ENCODE measurements at places on chromosomes 6 and 20.

- DNase-seq: no peak
Measured at GRCh38 chr20:49980140-49981008, 2.4 kb upstream of the SNAI1 start.

DNA sequence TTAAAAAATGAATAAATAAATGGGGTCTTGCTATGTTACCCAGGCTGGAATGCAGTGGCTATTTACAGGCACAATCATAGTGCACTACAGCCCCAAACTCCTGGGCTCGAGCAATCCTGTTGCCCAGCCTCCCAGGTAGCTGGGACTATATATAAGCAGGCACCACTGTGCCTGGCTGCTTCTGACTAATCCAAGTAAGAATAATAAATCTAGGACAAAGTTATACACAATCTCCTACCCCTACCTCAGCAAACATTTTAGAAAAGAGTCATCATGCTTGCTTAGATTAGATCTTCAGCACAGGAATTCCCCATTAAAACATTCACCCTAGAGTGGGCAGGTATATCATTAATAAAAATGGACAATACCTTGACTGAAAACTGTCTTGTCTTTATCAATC, 124.6 kb downstream of the REV3L start:
- DNase-seq: no peak

- no peak for DNase-seq
Measured at GRCh38 chr20:51926670-51927305, 124.5 kb upstream of the SALL4 start.

GRCh38 chr6:145865595-145865994, 51.0 kb upstream of the FBXO30 start:
- DNase-seq: no peak

DNA sequence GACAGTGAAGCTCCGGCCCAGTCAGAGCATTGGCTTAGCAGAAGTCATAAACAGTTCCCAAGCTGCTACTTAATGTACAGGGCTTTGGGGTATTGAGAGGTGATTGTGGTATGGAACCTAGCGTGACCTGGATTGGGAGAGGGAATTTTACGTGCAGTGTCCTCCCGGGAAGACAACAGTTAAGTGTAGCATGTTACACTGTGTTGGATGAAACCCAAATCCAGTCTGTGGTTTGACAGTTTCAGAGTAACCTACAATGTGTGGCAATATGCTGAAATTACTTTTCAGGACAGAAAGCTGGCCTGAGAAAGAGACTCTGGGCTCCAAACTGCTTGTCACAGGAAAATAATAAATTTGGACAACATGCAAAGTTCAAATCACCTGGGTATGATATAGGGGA, 28.1 kb upstream of the RALGAPA2 start:
- DNase-seq: no peak

GRCh38 chr6:29976588-29977424, 34.5 kb downstream of the HLA-A start:
- DNase-seq: peak; percentile 88

DNA sequence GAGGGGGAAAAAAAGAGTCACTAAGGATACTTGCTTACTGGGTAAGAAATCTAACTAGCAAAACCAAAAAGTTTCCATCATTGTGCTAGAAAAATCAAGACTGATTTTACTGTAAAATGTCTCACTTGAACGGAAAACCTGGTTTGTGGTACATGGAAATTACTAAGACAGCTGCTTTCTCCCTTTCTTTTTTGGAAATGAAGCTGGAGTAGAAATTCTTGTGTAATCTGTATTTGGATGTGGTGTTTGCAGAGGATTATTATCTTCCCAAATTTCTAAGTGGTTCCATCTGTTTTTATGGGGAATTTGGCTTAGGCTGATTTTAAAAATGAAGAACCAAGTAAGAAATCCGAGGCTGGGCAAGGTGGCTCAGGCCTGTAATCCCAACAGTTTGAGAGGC, 20.4 kb downstream of the EPB41L2 start:
- no peak for DNase-seq

GRCh38 chr20:59207742-59208357, 44.2 kb downstream of the ZNF831 start:
- no peak for DNase-seq

DNA sequence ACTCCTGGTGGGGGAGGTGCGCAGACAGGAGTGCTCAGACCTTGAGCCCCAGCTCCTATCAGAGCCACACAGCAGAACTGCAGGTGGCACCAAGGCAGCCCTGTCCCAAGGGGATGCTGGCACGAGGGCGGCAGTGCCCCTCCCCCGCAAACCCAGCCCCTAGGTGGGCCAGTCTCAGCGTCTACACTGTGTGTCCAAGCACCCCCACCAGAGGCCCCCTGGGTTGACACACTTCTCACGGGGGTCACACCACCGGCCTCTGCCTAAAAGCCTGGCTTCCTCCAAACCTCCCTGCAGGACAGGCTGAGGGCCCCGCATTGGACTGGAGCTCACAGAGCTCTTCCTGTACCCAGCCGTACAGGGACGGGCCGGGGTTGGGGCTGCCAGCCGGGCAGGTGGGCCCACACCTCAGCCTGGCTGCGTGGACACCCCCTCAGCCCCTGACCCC, 8.1 kb downstream of the SLC2A4RG start:
- DNase-seq: no peak

DNA sequence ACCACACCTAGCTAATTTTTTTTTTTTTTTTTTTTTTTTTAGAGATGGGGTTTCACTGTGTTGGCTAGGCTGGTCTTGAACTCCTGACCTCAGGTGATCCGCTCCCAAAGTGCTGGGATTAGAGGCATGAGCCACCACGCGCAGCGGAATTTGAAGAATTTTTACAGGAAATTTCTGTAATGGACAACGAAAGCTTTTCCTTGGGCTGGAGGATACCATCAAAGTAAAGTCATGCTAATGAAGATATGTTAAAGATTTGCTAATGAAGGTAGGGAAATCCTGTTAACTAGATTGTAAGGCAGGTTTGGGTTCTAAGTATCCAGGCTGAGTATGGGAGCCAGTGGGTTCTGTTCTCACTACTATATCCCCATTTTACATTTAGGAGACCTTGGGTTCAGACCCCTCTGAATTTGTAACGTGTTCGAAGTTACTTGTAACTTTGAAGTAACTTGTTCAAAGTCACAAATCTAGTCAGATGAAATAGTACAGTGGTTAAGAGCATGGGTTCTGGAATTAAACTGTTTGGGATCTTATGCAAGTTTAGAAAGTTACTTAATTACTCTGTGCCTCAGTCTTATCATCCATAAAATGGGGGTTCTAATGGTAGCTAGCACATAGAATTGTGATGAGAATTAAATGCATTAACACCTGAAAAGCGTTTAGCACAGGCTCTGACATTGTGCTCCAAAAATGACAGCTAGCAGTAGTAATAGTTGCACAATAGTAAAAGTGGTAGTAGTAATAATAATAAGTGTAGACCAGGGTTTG, 123.4 kb upstream of the GPR6 start:
- DNase-seq: no peak

GRCh38 chr6:37882724-37883413, 63.3 kb downstream of the ZFAND3 start:
- DNase-seq: no peak

DNA sequence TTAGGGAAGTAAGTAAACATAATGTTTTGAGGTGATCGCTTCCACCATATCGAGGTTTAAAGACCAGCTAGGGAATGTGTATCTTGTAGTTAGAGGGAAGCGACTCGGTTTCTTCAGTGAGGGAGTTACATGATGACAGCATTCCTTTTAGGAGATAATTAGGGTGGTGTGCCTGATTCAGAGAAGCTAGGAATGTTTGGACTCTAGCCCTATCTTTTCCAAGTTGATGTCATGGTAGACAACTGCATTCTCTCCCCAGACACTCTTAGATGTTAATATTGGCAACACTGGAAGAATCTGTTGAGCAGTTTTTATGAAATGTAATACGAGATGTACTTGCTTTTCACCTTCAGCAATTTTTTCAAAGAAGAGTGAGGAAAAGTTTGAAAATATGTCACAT, 12.9 kb upstream of the HIVEP1 start:
- DNase-seq: no peak

GRCh38 chr6:125220712-125221111, 67.1 kb downstream of the TPD52L1 start:
- no peak for DNase-seq

- DNase-seq: no peak
Measured at GRCh38 chr6:76876922-76877553, 586.3 kb downstream of the HTR1B start.

DNA sequence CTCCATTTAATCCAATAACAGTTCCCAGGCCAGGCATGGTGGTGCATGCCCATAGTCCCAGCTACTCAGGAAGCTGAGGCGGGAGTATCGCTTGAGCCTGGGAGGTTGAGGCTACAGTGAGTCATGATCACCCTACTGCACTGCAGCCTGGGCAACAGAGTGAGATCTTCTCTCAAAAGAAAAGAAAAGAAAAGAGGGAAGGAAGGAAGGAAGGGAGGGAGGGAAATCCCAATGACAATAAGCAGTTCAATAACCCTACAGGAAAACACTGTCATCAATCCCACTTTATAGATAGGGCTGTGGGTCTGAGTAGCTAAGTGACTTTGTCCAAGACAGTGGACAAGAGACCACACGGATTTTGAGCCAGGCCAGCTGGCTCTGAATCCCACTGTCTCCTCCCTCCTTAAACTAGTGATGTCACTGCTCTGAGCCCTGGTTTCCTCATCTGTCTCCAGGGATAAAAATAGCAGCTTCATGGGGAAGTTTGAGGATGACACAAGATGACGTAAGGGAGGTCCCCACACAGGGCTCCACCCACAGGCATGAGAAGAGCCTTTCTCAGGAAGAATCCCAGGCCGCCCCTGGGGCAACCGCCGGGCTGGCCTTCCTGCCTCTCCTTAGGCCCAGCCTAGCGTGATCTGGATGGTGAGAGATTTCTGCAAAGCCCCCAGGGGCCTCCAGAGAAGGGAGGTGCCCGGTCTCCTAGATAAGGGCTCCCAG, 7.2 kb upstream of the TRIB3 start:
- no peak for DNase-seq

DNA sequence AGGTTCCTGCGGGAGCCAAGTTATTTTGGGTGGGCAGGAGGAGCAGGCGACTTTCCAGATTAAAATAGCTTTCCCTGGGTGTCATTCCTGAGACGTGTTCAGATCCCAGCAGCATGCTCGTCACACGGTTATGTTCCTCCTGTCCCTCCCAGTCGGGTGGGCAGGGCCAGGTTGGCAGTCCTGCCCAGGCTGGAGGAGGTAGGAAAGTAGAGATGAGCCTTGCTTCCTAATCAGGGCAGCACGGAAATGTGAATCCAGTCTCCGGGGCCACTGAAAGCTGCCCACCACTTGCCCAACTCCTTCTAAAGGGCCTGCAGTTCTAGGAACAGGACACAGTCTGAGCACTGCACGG, 137.0 kb downstream of the MRPL14 start:
- no peak for DNase-seq

GRCh38 chr6:144443157-144443556, 158.0 kb downstream of the UTRN start:
- no peak for DNase-seq

DNA sequence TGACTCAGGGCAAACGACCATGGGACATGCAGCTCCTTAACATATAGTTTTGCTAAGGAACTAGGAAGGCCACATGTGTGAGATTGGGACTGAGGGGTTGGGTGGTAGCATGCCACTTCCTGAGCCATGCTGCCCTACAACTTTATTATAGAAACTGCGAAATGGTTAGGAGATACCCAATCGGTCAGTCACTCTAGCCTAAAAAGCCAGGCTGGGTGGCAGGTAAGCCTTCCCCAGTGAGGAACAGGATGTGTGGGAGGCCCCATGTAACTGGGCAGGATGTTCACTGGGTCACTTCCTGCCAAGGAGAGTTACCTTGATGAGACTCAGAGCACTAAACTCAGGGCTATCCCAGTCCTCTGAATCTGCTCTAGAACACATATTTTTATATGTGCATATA, 123.5 kb downstream of the MAP3K7 start:
- DNase-seq: no peak

- DNase-seq: no peak
Measured at GRCh38 chr6:107221519-107221918, 106.2 kb upstream of the BEND3 start.

- DNase-seq: no peak
Measured at GRCh38 chr6:73665686-73666319, 12.0 kb upstream of the SLC17A5 start.

- DNase-seq: no peak
Measured at GRCh38 chr6:73655341-73655917, 1.6 kb upstream of the SLC17A5 start.

GRCh38 chr20:11564491-11564890, 353.2 kb upstream of the BTBD3 start:
- DNase-seq: no peak

DNA sequence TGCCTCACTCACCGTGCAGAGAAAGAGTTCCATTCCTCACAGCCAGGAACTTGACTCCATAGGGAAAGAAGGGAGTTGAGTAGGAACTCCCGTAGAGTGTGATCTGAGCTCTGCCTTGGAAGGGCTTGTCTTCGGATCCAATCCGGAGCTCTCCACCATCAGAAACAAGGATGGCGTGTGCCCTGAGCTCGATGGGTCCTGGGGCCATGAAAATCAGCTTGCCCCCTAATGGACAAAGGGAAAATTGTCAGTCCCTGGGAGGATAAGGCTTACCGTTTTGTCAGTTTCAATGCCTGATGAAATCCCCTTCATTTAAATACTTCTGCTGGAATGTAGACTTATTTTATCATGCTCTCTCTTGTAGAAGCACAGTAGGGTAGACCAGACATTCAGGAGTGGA, 153.3 kb downstream of the PKHD1 start:
- no peak for DNase-seq

DNA sequence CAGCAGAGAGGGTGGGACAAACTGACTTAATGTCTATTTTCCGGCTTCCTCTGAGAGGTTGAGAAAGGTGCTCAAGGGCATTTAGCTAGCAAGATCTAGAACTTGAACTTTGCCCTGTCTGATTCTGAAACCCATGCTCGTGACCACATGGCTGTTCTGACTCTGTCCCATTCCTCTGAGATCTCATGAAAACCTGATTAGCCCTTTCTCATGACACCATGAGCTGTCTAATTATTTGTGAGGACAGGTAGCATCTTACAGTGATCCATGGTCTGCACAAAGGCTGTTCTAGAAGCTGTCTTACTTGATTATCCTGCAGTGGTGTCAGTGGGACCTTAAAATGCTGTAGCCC, 89.6 kb upstream of the TOX2 start:
- DNase-seq: no peak

- no peak for DNase-seq
Measured at GRCh38 chr6:5854899-5855298, 151.8 kb downstream of the NRN1 start.

DNA sequence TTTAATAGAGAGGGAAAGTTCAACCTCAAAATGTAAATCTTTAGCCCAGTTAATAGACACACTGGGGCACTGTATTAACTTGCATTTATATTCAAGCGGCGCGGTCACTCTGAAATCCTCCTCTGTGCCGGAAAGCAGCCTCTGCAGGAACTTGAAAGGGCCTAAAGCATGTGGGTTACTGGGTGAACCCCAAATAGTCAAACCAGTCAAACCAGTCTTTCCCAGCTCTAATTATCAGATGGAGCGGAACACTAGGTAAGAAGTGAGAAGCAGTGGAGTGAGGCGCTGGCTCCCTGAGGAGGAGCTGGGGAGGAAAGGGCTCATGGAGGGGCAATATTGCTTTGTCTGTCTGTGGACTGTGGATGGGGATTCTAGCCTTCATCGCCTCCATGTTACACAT, 531.3 kb downstream of the QKI start:
- DNase-seq: no peak
